ENCODE measurements at places on chromosomes 7 and 10. TPM values are rescaled to one million over a fixed set of nuclear protein-coding genes. Genes with fewer than 3 reads are reported as not detected.

Gene OR6B1
- total RNA-seq: not detected

DNA sequence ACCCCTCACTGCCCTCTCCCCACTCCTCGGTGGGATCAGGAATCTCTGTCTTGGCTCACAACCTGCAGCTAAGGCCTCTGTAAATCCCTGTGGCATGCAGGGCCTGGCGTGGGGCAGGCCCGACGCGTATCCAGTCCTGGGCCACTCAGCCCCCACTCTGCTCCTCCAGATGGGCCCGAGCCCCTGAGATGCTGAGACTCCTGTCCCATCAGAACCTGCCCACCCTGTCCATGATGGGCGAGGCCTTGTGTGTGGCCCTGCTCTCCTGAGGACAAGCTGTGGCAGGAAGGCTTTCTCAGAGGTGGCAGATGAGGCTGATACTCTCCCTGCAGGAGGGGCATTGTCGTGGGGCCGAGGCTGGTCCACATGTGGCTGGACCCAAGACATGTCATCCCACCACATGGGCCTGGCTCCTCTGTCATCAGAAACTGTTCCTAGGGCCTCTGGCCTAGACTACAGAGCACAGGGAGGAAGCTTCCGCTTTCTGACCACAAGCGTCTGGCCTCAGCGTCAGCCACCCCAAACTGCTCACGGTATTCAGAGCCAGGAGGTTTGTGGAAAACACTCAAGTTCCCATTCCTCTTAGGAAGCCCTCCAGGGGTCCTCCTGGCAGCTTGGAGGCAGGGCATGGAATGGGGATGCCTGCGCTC, 6.0 kb downstream of the ALOX5 start:
- DNase-seq: no peak

GRCh38 chr7:76196786-76197185, 4.9 kb upstream of the SRRM3 start:
- no peak for DNase-seq

DNA sequence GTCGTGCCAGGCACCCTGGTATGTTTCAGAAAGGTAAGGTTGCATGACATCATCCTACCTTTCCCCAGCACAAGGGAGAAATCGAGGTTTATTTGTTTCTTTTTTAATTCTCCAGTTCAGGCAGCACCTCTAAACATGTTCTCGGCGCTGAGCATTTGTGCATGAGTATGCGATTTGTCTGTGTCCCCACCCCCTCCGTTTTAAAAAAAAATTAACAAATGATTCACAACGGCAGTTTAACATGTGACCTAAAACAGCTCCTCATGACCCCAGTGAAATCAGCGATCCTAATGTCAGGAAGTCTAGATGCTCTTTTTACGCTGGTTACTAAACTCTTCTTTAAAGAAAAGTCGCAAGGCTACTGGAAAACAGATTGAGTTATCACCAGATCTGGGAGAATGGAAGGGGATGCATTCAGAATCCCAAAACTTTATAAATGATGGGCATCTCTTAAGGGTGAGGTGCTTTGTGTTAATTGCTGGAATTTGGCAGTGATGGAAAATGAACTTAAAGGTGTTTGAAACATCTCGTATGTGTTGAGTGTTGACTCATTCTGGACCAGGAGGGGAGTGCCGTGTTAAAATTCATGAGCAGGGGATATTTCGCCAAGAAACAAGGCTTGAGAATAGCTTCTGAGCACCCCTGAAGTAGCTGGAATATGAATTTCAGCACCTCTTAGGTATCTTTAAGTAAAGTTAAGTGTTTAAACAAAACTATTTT, 106.8 kb upstream of the PDCD4 start:
- no peak for DNase-seq

GRCh38 chr10:129690248-129691070, 223.4 kb downstream of the MGMT start:
- no peak for DNase-seq

Gene MAGI2
- total RNA-seq: 0.25 TPM
